HFFc6 (cell line): ENCODE measurements at places on chromosomes 4 and X. TPM values are rescaled to one million over a fixed set of nuclear protein-coding genes. Genes with fewer than 3 reads are reported as not detected.

MEPE gene
- total RNA-seq, result not detected in 3 replicates

F8A3 gene
- 11.0 to 12.7 TPM (median 12.4 TPM) in 3 replicates for total RNA-seq

UNC5C gene
- total RNA-seq, result not detected in 3 replicates

GPC4 gene
- total RNA-seq, result not detected in 3 replicates

ETDA gene
- not detected in 3 replicates for total RNA-seq

DNA sequence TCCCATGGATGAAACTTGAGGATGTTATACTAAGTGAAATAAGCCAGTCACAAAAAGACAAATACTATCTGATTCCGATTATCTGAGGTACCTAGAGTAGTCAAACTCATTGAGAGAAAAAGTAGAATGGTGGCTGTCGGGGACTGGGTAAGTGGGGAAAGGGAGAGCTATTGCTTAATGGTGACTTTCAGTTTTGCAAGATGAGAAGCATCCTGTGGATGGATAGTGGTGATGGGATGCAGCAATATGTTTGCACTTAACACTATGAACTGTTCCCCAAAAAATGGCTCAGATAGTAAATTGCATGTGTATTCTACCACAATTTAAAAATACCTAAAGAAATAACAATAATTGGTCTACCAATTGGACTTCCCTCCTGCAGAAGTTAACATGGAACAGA, 181.5 kb downstream of the SHROOM3 start:
- H3K4me1 ChIP-seq, result peaks cover 88% of the 10 kb centered on the region
- no peak overlapping the region for H3K27ac ChIP-seq
- no peaks in the 10 kb centered on the region for H3K27me3 ChIP-seq
- H3K36me3 ChIP-seq, result 0 out of 2 replicates have a peak, but pooled peaks cover 4% of the 10 kb centered on the region

DNA sequence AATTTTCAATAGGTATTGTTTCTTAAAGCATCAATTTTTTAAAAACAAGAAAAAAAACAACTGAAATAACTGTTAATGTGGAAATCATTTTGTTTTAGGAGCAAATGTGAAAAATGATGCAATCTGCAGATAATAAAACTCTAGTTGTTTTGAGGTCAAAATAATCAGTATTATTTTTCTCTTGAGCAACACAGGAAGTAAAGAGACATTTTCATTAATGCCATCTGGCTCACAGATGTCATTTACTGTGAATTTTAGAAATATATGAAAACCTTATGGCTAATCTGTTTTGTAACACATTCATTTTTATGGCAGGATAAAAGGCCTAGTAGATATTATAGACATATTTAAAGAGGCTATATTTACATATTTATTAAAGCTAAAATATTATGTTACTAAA, 141.6 kb downstream of the PCDH18 start:
- no peaks in the 10 kb centered on the region for H3K36me3 ChIP-seq
- H3K4me3 ChIP-seq, result no peak overlapping the region
- H3K27me3 ChIP-seq, result no peaks in the 10 kb centered on the region

DNA sequence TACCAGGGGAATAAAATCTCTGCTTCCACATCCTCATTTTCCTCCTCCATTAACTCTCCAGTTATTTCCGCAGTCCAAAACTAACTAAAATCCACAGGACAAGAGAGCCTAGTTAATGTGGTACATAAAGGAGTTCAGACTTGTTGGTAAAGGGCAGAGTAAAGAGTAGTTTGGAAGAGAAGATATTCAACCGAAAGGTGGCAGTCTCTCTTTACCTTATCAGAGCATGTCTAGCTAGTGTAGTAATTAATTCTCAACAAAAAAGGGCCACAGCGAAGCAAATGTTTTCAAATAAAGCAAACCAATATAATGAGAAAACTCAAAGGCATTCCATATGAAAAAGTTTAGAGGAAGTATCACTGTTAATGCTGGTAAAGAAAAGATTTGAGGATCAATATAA, 286.5 kb downstream of the GLUD2 start:
- DNase-seq, result no peak
- no peak overlapping the region for H3K4me3 ChIP-seq
- no peaks in the 10 kb centered on the region for H3K27me3 ChIP-seq

DNA sequence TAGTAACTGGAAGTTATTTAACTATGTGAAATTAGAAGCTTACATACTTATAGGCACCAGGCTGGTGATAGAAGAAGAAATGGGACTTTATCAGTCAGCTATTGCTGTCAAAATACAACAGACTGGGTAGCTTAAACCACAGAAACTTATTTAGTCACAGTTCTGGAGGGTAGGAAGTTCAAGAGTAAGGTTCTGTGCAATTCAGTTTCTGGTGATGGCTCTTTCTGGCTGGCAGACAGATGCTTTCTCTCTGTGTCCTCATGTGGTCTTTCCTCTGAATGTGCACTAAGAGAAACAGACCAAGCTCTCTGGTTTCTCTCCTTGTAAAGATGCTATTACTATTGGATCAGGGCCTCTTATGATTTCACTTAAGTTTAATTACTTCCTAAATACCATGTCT, 92.1 kb upstream of the ANKRD50 start:
- DNase-seq, result no peak
- no peak overlapping the region for H3K27ac ChIP-seq
- peaks cover 1% of the 10 kb centered on the region; the same call in 1 of the 2 replicates for H3K27me3 ChIP-seq
- peaks cover 4% of the 10 kb centered on the region; the same call in 1 of the 2 replicates for H3K36me3 ChIP-seq
- H3K4me1 ChIP-seq, result peaks cover 9% of the 10 kb centered on the region
- H3K4me3 ChIP-seq, result no peak overlapping the region

DNA sequence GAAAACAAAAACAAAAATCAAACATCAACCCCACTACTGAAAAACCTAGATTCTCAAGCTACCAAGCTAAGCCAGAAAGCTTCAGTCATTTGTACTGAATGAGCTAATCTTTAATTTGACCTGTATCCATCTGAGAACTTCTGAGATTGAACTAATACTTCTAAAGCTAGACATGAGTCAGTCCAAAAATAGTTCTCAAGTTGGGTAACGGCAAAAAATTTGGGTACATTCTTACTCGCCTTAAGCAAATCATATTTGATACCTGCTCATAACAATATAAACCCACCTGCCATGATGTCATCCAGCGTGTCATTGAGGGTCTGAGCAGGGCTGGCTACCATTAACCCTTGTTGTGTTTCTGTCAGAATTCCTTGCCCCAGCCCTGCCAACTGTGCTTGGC, 69.7 kb upstream of the COX18 start:
- DNase-seq, result no peak
- peaks cover 6% of the 10 kb centered on the region; the same call in 1 of the 2 replicates for H3K4me1 ChIP-seq
- H3K36me3 ChIP-seq, result peaks cover 41% of the 10 kb centered on the region
- no peak overlapping the region; the same call in 1 of the 2 replicates for H3K27ac ChIP-seq
- no peaks in the 10 kb centered on the region; the same call in 1 of the 2 replicates for H3K27me3 ChIP-seq

GRCh38 chr4:66091786-66092185, 421.5 kb upstream of the EPHA5 start:
- no peak for DNase-seq
- no peaks in the 10 kb centered on the region for H3K27me3 ChIP-seq
- peaks cover 21% of the 10 kb centered on the region; the same call in 1 of the 2 replicates for H3K4me1 ChIP-seq
- no peak overlapping the region for H3K27ac ChIP-seq

GRCh38 chrX:103629318-103630170, 769 bp downstream of the TCEAL1 start:
- DNase-seq, result peak; percentile 53
- peaks cover 34% of the 10 kb centered on the region for H3K4me1 ChIP-seq
- peak overlapping the region; percentile 84 for H3K27ac ChIP-seq
- H3K4me3 ChIP-seq, result peak overlapping the region; percentile 92

GRCh38 chr4:24768604-24769003, 26.8 kb upstream of the SOD3 start:
- no peak overlapping the region for H3K4me3 ChIP-seq
- H3K36me3 ChIP-seq, result no peaks in the 10 kb centered on the region; the same call in 1 of the 2 replicates
- no peaks in the 10 kb centered on the region for H3K27me3 ChIP-seq
- H3K27ac ChIP-seq, result no peak overlapping the region
- no peak for DNase-seq
- peaks cover 60% of the 10 kb centered on the region for H3K4me1 ChIP-seq

- H3K27me3 ChIP-seq, result peaks cover 3% of the 10 kb centered on the region; the same call in 1 of the 2 replicates
- H3K4me3 ChIP-seq, result no peak overlapping the region
- no peak overlapping the region for H3K27ac ChIP-seq
- H3K4me1 ChIP-seq, result peaks cover under 1% of the 10 kb centered on the region
Observed at GRCh38 chr4:174230680-174231079, 52.8 kb downstream of the FBXO8 start.

- no peak for DNase-seq
- H3K4me3 ChIP-seq, result no peak overlapping the region
- H3K27me3 ChIP-seq, result peaks cover 49% of the 10 kb centered on the region
- peaks cover 8% of the 10 kb centered on the region for H3K4me1 ChIP-seq
- no peak overlapping the region for H3K27ac ChIP-seq
Observed at GRCh38 chrX:960821-961220, 251.6 kb downstream of the CRLF2 start.

DNA sequence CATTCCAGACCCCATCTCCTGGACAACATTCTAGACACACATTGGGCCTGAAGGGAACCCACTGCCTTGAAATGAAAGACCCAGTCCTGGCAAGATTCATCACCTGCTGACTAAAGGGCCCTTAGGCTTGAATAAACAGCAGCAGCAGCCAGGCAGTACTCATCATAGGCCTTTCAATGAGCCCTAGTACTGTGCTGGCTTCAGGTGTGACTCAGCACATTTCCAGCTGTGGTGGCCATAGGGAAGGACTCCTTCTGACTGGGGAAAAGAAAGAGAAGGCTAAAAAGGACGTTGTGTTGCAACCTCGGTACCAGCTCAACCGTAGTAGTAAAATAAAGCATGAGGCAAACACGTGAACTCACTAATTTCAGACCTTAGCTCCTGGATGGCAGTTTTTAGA, 344.0 kb downstream of the ACTRT1 start:
- no peaks in the 10 kb centered on the region for H3K4me1 ChIP-seq
- no peaks in the 10 kb centered on the region; the same call in 1 of the 2 replicates for H3K27me3 ChIP-seq
- no peaks in the 10 kb centered on the region for H3K36me3 ChIP-seq
- H3K27ac ChIP-seq, result no peak overlapping the region
- no peak for DNase-seq

DNA sequence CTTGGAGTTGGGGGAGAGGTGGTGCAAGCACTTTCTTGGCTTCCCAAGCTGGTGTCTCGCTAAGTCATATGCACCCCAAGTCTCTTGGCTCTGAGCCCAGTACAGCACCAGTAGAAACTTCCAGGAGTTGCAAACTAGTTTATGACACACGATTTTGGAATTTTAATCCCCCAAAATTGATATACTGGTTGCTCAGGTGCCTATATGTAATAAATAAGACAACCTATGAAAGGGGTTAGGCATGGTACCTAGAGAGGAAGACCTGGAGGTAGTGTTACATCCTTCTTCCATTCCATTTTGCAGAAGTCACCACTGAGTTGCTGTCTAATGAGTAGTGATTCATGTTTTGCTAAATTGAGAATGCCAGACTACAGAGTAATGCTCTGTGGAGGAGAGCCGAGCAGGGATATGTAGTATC, 4.3 kb upstream of the SLC4A4 start:
- H3K27me3 ChIP-seq, result 0 out of 2 replicates have a peak, but pooled peaks cover 2% of the 10 kb centered on the region
- no peak overlapping the region; the same call in 1 of the 2 replicates for H3K4me3 ChIP-seq
- DNase-seq, result peak; percentile 72
- H3K27ac ChIP-seq, result peak overlapping the region; percentile 50
- H3K36me3 ChIP-seq, result peaks cover 11% of the 10 kb centered on the region

DNA sequence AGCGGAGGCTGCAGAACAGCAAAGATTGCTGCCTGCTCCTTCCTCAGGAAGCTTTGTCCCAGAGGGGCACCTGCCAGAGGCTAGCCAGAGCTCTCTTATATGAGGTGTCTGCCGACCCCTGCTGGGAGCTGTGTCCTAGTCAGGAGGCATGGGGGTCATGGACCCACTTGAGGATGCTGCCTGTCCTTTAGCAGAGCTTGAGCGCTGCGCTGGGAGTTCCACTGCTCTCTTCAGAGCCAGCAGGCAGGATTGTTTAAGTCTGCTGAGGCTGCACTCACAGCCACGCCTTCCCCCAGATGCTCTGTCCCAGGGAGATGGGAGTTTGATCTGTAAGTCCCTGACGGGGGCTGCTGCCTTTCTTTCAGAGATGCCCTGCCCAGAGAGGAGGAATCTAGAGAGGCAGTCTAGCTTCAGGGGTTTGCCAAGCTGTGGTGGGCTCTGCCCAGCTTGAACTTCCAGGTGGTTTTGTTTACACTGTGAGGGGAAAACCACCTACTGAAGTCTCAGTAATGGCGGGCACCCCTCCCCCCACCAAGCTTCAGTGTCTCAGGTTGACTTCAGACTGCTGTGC, 10.9 kb downstream of the DCK start:
- H3K27me3 ChIP-seq, result no peaks in the 10 kb centered on the region
- peaks cover 36% of the 10 kb centered on the region for H3K36me3 ChIP-seq
- peak overlapping the region; percentile 45 for H3K27ac ChIP-seq
- no peak overlapping the region for H3K4me3 ChIP-seq
- DNase-seq, result no peak

- no peak for DNase-seq
- H3K4me3 ChIP-seq, result no peak overlapping the region
- peaks cover 21% of the 10 kb centered on the region for H3K4me1 ChIP-seq
- H3K36me3 ChIP-seq, result peaks cover 16% of the 10 kb centered on the region
- H3K27me3 ChIP-seq, result no peaks in the 10 kb centered on the region
- H3K27ac ChIP-seq, result no peak overlapping the region
Observed at GRCh38 chr4:123244137-123244536, 152.5 kb upstream of the SPRY1 start.

GRCh38 chrX:134806707-134807038, 148.4 kb upstream of the PLAC1 start:
- no peak for DNase-seq
- no peaks in the 10 kb centered on the region for H3K36me3 ChIP-seq
- peaks cover 8% of the 10 kb centered on the region; the same call in 1 of the 2 replicates for H3K4me1 ChIP-seq
- peak overlapping the region; percentile 93 for H3K27ac ChIP-seq
- H3K4me3 ChIP-seq, result peak overlapping the region; percentile 96
- H3K27me3 ChIP-seq, result no peaks in the 10 kb centered on the region; the same call in 1 of the 2 replicates

DNA sequence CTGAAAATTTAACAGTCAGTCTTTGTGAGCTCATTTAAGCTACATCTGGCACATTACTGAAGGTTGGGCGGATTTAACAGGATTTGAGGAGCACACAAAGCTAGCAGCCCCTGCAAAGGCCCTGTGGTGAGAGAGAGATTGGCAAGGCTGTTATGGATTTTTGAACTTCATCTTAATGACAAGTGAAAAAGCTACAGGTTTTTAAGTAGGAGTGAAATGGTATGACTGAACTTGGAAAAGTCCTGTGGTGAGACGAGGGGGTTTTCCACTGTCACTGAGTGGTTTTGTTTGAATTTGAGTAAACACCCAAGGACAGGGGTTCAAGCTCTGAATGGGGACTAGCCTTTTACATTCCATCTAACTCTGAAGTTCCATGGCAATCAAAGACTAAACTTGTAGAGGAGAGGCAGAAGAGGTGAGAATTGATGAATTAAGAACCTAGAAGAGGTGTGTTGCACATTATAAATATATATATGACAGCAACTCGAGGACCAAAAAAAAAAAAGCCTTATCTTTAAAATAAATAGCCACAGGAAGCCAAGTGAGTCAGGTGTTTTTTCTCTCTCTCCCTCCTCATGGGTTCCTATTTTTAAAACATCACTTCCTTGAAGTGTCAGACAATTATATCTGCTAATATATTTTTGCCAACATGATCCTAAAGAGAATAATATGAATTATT, 47.8 kb upstream of the CLNK start:
- no peaks in the 10 kb centered on the region for H3K4me1 ChIP-seq
- H3K27ac ChIP-seq, result no peak overlapping the region
- no peaks in the 10 kb centered on the region for H3K36me3 ChIP-seq
- no peak overlapping the region for H3K4me3 ChIP-seq
- peaks cover 4% of the 10 kb centered on the region for H3K27me3 ChIP-seq

GRCh38 chrX:38437093-38437492, 84.7 kb downstream of the OTC start:
- DNase-seq, result no peak
- no peak overlapping the region for H3K27ac ChIP-seq
- H3K36me3 ChIP-seq, result no peaks in the 10 kb centered on the region
- H3K4me3 ChIP-seq, result no peak overlapping the region
- no peaks in the 10 kb centered on the region; the same call in 1 of the 2 replicates for H3K27me3 ChIP-seq
- no peaks in the 10 kb centered on the region for H3K4me1 ChIP-seq
